ENCODE measurements at places on chromosomes 5 and 9. TPM values are rescaled to one million over a fixed set of nuclear protein-coding genes. Genes with fewer than 3 reads are reported as not detected.

ORM1 gene
- total RNA-seq, result 22.4 TPM

SPOUT1 gene
- 50.0 TPM for total RNA-seq

CFAP77 gene
- total RNA-seq, result 12.8 TPM

FOXD4L4 gene
- total RNA-seq, result 0.21 TPM

SPATA24 gene
- 5.8 TPM for total RNA-seq

OR1Q1 gene
- not detected for total RNA-seq

CCDC107 gene
- 32.8 TPM for total RNA-seq

TMED7 gene
- total RNA-seq, result 141 TPM

NNT gene
- 96.9 TPM for total RNA-seq

C9 gene
- 0.43 TPM for total RNA-seq

LCP2 gene
- total RNA-seq, result 73.0 TPM

CARTPT gene
- total RNA-seq, result not detected

WHRN gene
- total RNA-seq, result 11.7 TPM

MYO10 gene
- total RNA-seq, result 40.6 TPM

BARX1 gene
- total RNA-seq, result not detected

DPP7 gene
- 236 TPM for total RNA-seq

LCN9 gene
- not detected for total RNA-seq

AGXT2 gene
- not detected for total RNA-seq

Data from lung (tissue), 17 donors.